ENCODE measurements at places on chromosomes 7 and 10. TPM values are rescaled to one million over a fixed set of nuclear protein-coding genes. Genes with fewer than 3 reads are reported as not detected.

DNA sequence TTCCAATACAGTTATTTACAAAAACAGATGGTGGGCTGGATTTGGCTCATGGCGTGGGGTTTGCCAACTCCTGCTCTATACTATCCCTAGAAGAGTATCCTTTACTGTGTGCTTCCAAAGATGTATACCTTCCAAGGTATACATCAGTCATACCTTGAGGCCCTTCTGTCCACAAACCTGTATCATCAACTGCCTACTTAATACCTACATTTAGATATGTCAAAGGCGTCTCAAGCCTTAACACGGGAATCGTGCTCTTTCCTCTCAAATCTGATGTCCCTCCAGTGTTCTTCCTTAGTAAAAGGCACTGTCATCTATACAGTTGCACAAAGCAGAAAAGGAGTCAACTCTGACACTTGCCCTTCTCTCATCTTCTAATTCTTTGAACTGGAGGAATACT, 36.9 kb downstream of the NAMPT start:
- no peak for DNase-seq
- no peaks in the 10 kb centered on the region for H3K4me1 ChIP-seq
- no peak overlapping the region for H3K4me3 ChIP-seq

BUB3 gene
- total RNA-seq, result 293 TPM

NOS3 gene
- 9.2 TPM for total RNA-seq

MNX1 gene
- total RNA-seq, result 0.10 TPM

All from activated naive CD4-positive, alpha-beta T cell treated with anti-CD3 and anti-CD28 coated beads for 36 hours (primary cell).